ENCODE measurements at places on chromosomes 7 and 10.
A peak's percentile ranks its signal among the peaks of the same experiment; 100 is the strongest.

- no peak for DNase-seq
Observed at GRCh38 chr10:124009231-124010015, 84.0 kb downstream of the CHST15 start.

DNA sequence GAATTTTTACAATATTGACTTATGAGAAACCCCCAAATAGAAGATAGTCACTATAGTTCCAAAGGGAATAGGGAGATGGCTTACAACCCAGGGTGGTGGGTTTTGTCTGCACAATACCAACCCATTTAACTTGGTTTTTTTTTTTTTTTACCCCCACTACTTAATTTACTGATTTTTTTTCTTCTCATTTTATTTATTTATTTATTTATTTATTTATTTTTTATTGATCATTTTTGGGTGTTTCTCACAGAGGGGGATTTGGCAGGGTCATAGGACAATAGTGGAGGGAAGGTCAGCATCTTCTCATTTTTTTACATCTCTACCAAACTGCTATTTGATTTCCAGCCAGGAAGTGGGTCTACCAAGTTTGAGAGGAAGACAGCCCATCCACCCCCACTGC is 77.9 kb downstream of the FAM204A start:
- DNase-seq, result no peak

- no peak for DNase-seq
Observed at GRCh38 chr7:13099154-13099795, 411.8 kb downstream of the ARL4A start.

DNA sequence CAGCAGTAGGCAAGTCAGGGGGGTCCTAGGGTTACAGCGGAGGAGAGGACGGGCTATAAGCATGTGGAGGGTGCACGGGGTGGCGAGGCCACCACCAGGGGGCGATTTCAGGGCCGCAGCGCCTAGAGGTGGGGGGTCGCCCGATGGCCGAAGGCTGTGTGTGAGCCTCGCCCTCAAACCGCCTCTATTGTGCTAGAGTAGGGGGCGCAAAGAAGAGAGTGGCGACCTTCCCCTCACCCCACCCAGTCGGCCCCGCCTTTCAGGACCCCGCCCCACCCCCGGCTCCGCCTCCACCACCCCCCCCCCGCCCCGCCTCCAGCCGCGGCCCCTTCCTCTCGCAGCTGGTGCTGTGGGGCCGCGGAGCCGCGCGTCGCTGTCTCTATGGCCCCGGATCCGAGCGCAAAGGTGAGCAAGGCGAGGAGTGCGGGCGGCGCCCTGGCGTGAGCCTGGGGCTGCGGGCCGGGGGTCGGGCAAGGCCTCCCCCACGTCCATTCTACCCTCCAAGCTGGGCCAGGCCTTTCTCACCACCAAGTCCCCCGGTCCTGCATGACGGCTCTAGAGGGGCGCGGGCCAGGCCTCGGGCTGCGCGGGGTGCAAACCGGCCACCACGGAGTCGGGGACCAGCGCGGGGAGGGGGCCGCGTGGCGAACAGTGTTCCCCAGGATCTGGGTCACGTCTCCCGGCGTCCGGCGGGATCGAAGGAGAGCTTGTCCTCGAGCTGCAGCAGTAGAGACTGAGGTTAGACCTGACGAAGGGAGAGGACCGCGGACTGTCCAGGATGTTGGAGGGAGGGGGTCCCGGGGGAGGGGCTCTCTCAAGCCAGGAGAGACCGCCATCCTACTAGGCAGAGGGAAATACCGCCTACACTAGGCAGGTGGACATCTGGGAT is at the start of gene SEMA4G:
Gene SEMA4G, plus strand, starts transcription at position 318 of the 889 bp plus-strand sequence. CDS start 3,409 bp downstream, outside the sequence.
- DNase-seq, result no peak

DNA sequence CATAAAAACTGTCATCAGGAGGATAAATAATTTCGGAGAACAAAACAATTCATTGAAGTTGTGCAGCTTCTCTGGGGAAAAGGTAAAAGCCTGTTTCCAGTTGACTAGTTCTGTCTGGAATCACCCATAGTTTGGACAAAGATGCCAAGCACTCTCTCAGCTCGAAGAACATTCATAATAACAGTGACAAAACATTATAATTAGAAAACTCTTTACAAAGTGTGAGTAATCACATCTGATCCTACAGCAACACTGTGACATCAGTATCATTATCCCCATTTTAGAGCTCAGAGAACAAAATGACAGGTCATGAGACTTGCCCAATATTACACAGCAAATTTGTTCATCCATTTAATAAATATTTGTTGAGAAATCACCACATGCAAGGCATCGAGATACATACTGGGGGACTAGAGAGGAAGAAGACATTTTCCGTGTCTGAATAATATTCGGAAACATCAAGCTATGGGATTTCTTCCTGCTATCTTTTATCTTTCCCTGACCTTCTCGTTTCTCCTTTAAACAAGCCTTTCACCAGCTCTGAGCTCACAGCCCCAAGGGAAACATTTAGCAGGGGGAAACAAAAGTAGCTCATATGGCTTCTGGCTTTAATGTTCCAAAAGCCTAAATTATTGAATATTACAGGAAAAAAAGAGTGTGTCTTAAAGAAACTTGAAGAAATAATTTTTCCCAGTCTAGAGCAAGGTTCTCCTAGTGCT is 123.3 kb upstream of the GHITM start:
- DNase-seq, result no peak

DNA sequence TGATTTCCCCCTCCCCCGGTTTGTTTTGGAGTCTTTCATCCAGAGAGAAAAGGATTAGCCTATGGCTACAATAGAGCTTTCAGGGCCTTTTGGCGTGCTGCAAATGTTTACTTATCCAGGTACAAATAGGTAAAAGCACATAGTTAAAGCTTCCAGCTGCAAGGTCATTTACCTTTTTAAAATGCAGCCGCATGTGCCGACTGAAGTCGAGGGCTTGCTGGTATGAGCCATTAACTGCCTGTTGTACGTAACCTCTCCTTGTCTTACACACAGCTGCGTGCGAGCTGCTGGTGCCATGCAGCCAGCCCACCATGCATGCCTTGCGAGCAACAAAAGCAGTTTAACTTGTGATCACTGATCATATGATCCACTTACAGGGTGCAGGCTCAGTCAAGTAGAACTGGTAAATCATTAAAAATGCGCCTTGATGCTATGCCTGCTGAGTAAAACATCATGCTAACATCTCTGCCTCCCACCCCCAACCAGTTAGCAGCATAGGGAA is 866.4 kb downstream of the LRMDA start:
- DNase-seq, result no peak

DNA sequence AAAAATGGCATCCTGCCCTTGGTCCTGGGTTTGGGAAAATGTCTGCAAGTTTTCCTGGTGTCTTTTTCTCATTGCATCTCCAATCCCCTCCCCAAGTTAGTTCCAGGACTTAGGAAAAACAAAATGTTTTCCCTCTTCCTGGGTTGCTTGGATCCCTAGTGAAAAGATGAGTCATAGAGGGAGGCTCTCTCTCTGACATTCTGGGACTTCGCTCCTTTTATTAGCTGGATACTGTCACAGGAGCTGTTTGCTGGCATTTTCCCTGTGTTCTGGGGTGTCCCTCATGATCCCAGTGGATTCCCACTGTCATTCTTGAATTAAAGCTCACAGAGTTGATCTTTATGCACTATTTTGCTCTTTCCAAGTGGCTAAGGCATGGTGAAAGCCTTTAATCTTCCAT is 316.4 kb upstream of the MBL2 start:
- no peak for DNase-seq

GRCh38 chr10:132550366-132551092 is 12.9 kb downstream of the INPP5A start:
- no peak for DNase-seq

DNA sequence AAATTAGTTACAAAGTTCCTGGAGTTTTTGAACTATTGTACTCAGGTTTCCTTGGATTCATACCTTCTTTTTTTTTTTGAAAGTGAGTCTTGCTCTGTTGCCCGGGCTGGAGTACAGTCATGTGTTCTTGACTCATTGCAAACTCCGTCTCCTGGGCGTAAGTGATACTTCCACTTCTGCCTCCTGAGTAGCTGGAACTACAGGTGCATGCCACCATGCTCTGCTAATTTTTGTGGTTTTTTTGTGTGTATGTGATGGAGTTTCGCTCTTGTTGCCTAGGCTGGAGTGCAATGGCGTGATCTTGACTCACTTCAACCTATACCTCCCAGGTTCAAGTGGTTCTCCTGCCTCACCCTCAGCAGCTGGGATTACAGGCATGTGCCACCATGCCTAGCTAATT is 22.3 kb downstream of the MCM10 start:
- DNase-seq, result no peak

- DNase-seq, result no peak
Observed at GRCh38 chr7:158735935-158736334, 31.3 kb upstream of the NCAPG2 start.

- no peak for DNase-seq
Observed at GRCh38 chr10:44818701-44819127, 92.4 kb upstream of the TMEM72 start.

DNA sequence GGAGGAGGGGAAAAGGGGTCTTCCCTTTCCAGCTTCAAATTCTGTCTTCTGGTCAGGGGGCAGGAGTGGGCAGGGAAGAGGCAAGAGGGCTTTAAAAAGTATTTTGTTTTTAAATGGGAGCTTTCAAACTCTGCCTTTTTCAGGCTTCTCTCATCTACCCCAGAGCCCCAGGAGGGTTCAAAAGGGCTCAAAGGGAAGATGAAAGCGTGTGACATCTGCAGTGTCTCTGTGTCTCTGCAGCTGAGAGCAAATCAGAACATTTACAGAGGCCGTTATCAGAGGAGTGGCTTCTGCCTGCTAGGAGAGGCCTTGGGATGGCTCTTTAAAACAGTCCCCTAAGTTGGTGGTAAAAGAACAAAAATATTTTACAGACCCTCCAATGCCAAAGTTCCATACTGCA is 30.3 kb downstream of the TRIM8 start:
- no peak for DNase-seq

- no peak for DNase-seq
Observed at GRCh38 chr7:107446988-107447387, 22.9 kb upstream of the GPR22 start.

- no peak for DNase-seq
Observed at GRCh38 chr7:73881352-73882046, 20.5 kb downstream of the TMEM270 start.

- DNase-seq, result no peak
Observed at GRCh38 chr7:41881331-41882130, 178.6 kb upstream of the INHBA start.

DNA sequence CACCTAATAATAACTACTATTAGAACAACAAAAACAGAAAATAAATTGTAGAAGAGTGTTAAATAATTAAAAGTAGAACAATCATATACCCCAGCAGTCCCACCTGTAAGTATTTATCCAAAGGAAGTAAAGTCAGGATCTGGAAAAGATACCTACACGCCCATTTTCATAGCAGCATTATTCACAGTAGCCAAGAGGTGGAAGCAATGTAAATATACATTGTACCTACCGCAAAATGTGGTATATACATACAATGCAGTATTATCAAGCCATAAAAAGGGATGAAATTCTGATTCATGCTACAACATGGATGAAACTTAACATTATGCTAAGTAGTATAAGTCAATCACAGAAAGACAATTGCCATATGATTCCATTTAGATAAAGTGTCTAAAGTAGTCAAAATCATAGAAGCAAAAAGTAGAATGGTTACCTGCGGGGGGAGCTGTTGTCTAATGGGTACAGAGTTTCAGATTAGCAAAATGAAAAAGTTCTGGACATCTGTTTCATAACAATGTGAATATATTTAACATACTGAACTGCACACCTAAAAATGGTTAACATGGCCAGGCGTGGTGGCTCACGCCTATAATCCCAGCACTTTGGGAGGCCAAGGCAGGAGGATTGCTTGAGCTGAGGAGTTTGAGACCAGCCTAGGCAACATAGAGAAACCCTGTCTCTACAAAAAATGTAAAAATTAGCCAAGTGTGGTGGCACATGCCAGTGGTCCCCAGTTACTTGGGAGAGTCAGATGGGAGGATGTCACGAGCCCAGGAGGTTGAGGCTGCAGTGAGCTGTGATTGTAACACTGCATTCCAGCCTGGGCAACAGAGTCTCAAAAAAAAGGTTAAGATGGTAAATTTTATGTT is 6.0 kb upstream of the TMED4 start:
- DNase-seq, result peak; percentile 20

- DNase-seq, result no peak
Observed at GRCh38 chr7:135522509-135522908, 12.6 kb upstream of the CNOT4 start.

GRCh38 chr7:27031289-27032172 is 64.3 kb downstream of the HOXA1 start:
- DNase-seq, result no peak

DNA sequence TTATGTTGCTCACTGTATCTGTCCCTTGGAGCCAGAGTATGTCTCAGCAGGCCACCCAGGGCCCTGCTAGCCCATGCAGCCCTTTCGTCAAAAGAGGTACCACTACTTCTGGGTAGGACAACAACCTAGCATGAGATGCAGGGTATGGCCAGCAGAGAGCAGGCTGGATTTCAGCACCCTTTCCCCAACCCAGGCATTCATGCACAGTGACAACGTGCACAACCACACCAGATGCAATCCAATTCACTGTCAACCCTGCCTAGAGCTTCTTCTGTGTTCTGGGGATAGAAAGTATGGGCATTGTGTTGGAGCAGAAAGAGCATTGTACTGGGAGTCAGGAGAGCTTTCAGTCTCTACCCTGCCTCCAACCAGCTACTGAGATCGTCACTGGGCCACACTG is 37.9 kb downstream of the JAZF1 start:
- DNase-seq, result peak; percentile 9

GRCh38 chr7:70776627-70777101 is 355.3 kb upstream of the GALNT17 start:
- peak; percentile 85 for DNase-seq

DNA sequence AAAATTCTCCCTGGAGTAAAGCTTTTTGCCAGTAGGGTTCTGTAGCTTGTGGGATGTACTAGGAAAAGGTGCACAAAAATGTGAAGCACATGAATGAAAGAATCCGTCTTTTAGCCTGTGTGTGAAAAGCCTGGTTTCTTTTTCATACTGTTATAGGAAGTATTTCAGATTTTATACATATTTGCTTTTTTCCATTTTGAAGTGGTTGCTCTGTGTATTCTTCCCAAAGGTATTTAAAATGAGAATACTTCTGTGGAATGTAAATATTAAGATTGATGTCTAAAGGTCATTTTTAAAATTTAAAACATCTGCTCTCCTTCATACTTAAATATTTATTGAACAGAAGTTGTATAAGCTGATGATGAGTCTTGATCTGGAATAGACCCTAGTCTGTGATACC is 96.8 kb downstream of the CDK14 start:
- DNase-seq, result no peak

DNA sequence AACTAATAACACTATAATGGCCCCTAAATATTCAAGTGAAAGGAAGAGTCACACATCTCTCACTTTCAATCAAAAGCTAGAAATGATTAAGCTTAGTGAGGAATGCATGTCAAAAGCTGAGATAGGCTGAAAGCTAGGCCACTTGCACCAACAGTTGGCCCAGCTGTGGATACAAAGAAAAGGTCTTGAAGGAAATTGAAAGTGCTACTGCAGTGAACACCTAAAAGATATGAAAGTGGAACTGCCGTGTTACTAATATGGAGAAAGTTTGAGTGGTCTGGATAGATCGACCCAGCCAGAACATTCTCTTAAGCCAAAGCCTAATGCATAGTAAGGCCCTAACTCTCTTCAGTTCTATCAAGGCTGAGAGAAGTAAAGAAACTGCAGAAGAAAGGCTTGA is 12.1 kb upstream of the SNX13 start:
- no peak for DNase-seq
